ENCODE measurements at places on chromosomes 1 and 21.

DNA sequence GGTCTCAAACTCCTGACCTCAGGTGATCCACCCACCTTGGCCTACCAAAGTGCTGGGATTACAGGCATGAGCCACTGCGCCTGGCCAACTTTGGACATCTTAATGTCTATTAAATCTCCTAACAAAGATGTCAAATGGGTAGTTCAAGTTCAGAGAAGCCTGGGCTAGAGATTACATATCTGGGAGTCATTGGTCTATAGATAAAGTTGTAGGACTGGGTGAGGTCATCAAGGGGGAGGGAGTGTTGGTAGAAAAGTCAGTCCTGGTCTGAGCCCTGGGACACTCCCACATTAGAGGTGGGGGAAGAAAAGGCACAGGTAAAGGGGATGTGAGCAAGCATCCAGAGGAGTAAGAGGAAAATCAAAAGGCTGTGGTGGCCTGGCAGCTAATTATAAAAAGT lies 6.6 kb downstream of the UBIAD1 start:
- no peaks in the 10 kb centered on the region for H3K27me3 ChIP-seq
- peak overlapping the region; percentile 70 for H3K27ac ChIP-seq
- ATAC-seq = peak; percentile 45
- H3K4me1 ChIP-seq = peaks cover 45% of the 10 kb centered on the region

DNA sequence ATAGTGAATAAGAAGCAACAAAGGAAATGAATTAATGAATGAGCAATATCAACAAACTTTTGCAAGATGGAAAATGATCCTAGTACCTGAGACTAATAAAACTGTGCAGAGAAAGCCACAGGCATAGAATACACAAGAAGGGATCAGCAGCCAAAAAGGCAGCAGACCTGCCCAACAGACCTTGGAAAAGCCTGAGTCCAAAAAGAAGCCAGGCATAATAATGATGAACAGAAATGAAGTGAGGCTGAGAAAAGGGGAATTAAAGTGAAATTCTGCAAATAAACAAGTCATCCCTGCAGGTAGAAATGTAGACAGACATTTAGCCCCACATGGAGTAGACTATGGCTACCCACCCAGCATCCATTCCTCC lies 10.3 kb upstream of the PHTF1 start:
- no peaks in the 10 kb centered on the region for H3K27me3 ChIP-seq
- peaks cover 42% of the 10 kb centered on the region for H3K4me1 ChIP-seq
- peak overlapping the region; percentile 1 for H3K27ac ChIP-seq
- peaks cover 93% of the 10 kb centered on the region for H3K36me3 ChIP-seq
- ATAC-seq = no peak

DNA sequence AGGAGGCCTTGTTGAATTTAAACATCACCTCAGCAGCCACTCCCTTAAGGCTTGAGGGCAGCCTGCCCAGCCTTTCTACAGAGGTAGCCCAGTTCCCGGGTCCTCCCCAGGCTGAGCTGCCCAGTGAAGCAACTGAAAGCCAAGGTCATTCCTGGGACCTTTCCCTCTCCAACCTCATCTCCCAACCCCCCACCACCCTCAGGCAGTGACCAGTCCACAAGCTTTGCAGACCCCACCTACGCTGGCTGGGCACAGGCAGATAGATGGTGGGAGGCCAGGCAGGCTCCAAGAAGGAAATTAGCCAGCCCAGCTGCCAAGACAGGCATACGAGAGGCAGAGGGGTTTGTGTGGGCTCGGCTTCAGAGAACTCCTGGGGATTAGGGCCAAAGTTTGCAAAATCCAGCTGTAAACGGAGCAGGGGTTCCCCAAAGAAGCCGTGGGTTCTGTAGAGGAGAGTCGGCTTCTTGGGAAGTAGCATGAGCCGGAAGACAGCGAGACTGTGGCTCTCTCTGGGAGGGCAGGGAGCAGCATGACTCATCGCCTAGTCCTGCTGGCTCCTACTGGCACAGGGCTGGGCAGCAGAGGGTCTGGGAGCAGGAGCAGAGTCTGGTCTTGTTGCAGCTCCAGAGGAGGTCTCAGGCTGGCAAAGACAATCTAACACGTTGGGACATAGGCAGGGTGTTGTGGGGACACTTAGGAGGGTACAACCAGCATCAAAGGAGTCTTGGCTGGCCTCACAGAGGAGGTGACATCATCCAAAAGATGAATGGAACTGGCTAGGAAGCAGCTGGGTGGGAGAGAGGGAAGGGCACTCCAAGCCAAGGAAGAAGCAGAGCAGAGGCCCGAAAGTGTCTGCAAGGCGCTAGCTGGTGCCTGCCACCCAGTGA lies 2.8 kb upstream of the ZC3H12A start:
- no peak for ATAC-seq
- peaks cover 29% of the 10 kb centered on the region for H3K4me1 ChIP-seq
- peaks cover 18% of the 10 kb centered on the region for H3K36me3 ChIP-seq
- peak overlapping the region; percentile 84 for H3K27ac ChIP-seq

GRCh38 chr1:101236516-101237228 lies at the start of gene S1PR1:
Gene S1PR1 (plus strand): TSS chr1:101237019. CDS start chr1:101238985, 1,966 bp downstream.
- peak; percentile 33 for ATAC-seq
- peaks cover 70% of the 10 kb centered on the region for H3K36me3 ChIP-seq
- H3K4me3 ChIP-seq = peak within 1 kb of the TSS; percentile 94

GRCh38 chr1:46820560-46821060 lies 21.8 kb downstream of the CYP4B1 start:
- H3K27ac ChIP-seq = no peak overlapping the region
- no peaks in the 10 kb centered on the region for H3K4me1 ChIP-seq
- H3K4me3 ChIP-seq = no peak overlapping the region
- peaks cover 3% of the 10 kb centered on the region for H3K27me3 ChIP-seq
- no peak for ATAC-seq

GRCh38 chr1:2999571-2999970 lies 21.7 kb upstream of the ACTRT2 start:
- no peaks in the 10 kb centered on the region for H3K4me1 ChIP-seq
- H3K27me3 ChIP-seq = peaks cover 8% of the 10 kb centered on the region
- H3K4me3 ChIP-seq = no peak overlapping the region
- no peak for ATAC-seq
- H3K27ac ChIP-seq = no peak overlapping the region
- H3K36me3 ChIP-seq = no peaks in the 10 kb centered on the region

- H3K4me1 ChIP-seq = peaks cover 8% of the 10 kb centered on the region
- no peak for ATAC-seq
- H3K27ac ChIP-seq = no peak overlapping the region
- H3K36me3 ChIP-seq = peaks cover 70% of the 10 kb centered on the region
Observed at GRCh38 chr1:100147875-100148274, 14.9 kb downstream of the TRMT13 start.

GRCh38 chr1:8571200-8571984 lies 246.0 kb downstream of the RERE start:
- no peaks in the 10 kb centered on the region for H3K36me3 ChIP-seq
- H3K27ac ChIP-seq = no peak overlapping the region
- ATAC-seq = no peak
- H3K4me1 ChIP-seq = no peaks in the 10 kb centered on the region

- peak overlapping the region; percentile 2 for H3K4me3 ChIP-seq
- H3K4me1 ChIP-seq = peaks cover 25% of the 10 kb centered on the region
- H3K27ac ChIP-seq = peak overlapping the region; percentile 26
- peaks cover 96% of the 10 kb centered on the region for H3K36me3 ChIP-seq
- no peaks in the 10 kb centered on the region for H3K27me3 ChIP-seq
Observed at GRCh38 chr1:71074681-71075080, 6.2 kb downstream of the ZRANB2 start.

DNA sequence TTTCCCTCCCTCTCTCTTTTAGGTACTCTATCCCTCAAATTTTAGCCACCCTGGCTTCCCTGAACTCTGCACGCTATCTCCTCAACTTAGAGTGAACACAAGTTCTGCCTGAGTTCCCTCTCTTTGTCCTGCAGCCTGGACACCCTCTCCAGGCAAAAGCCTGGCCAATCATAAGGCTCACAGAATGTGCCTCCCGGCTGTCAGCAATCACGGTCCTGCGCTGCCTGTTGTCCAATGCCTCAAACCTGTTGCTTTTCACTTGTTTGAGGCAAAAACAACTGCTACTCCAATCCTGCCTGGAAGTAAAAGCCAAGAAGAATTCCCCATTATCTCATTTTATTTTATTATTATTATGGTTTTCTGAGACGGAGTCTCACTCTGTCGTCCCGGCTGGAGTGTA lies 66.1 kb downstream of the LGR6 start:
- H3K4me3 ChIP-seq = no peak overlapping the region
- ATAC-seq = no peak
- H3K27ac ChIP-seq = no peak overlapping the region
- no peaks in the 10 kb centered on the region for H3K4me1 ChIP-seq

DNA sequence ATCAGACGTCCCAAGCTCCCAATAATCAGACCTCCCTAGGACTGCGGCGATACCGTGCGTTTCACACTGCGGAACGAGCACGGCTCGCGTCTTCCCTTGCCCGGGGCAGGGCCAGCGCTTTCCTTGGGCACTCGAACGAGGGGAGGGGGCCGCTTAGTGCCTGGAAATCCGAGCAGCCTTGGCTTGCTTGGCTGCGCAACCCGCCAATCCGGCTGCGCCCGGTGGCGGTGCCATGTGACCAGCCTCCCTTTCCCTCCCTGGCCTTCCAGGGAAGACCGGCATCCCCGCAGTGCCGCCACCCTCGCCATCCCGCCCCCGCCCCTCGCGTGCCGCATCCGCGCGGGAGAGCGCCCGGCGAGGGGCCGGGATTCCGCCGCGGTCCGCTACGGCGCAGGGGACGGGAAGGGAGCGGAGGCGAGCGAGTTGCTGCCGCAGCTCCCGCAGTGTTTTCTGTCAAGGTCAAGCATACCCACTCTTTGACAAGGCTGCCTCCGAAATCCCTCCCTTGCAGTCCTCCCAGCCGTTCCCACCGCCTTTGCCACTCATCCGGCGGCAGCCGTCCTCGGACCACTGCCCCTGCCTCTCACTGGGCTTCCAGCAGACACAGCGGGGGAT lies 8.3 kb upstream of the RNF19B start:
- peaks cover 13% of the 10 kb centered on the region for H3K27me3 ChIP-seq
- no peak overlapping the region for H3K27ac ChIP-seq
- no peaks in the 10 kb centered on the region for H3K36me3 ChIP-seq
- H3K4me1 ChIP-seq = peaks cover 17% of the 10 kb centered on the region

DNA sequence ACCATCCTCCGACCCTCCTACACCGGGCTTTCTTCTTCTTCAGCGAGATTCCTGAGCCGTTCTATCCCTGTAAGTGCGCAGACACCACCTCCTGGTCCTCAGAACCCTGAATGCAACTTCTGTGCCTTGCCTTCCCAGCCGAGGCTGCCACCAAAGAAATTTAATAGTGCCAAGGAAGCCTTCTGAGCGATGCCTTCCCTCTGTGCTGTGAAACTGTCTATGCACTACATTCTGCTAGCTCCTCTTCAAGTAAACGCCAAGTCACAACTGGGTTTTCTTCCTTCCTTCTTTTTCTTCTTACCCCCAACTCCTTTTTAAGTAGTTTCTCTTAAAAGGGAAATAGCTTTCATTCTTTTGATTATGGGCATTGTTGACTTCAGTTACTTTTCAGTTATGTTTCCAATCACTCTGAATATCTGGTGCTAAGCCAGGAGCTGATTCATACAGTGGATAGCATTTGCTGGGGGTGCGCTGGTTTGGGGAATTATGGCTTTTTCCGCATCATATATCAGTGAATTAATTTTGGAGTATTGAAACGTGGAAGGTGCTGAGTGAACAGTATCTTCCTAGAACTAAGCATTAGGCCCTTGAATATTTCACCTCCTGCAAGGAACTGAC lies 38.6 kb upstream of the GPR88 start:
- peak overlapping the region; percentile 43 for H3K27ac ChIP-seq
- H3K36me3 ChIP-seq = peaks cover 99% of the 10 kb centered on the region
- H3K4me1 ChIP-seq = peaks cover 11% of the 10 kb centered on the region
- no peak overlapping the region for H3K4me3 ChIP-seq
- no peak for ATAC-seq

DNA sequence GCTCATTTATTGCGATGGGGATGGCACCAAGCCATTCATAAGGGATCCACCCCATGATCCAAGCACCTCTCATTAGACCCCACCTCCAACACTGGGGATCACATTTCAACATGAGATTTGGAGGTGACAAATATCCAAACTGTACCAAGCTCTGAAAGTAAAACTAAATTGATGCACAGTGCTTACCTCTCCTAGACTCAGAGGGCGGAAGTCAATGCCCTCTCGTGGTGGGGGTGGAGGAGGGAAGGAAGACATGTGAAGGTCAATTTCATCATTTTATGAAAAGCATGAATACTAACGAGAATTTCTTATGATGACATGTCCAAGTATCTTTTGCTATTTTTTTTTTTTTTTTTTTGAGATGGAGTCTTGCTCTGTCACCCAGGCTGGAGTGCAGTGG lies 120.0 kb downstream of the PGBD5 start:
- no peaks in the 10 kb centered on the region for H3K36me3 ChIP-seq
- peaks cover 3% of the 10 kb centered on the region for H3K27me3 ChIP-seq
- H3K4me3 ChIP-seq = no peak overlapping the region
- ATAC-seq = peak; percentile 92

GRCh38 chr1:226687426-226687825 lies 51.7 kb downstream of the ITPKB start:
- H3K36me3 ChIP-seq = peaks cover 55% of the 10 kb centered on the region
- H3K4me1 ChIP-seq = peaks cover 82% of the 10 kb centered on the region
- peak overlapping the region; percentile 97 for H3K27ac ChIP-seq
- peak overlapping the region; percentile 78 for H3K4me3 ChIP-seq
- ATAC-seq = peak; percentile 35

DNA sequence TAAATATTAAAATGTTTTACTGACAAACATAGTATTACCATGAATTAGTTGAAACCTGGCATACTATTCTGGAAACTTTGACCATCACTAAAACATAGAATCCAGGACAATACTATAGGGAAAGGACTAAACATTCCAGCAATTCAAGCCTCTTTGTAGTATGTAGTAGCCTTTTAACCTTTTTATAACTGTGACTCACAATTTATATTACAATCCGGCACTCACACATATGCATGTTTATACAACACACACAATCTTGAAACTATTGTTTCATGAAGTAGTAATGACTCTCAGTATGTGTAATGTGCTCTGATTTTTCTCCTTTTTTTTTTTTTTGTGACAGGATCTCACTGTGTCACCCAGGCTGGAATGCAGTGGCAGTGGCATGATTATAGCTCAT lies 64.3 kb downstream of the ANKRD13C start:
- no peak overlapping the region for H3K4me3 ChIP-seq
- no peaks in the 10 kb centered on the region for H3K27me3 ChIP-seq
- H3K27ac ChIP-seq = no peak overlapping the region
- H3K4me1 ChIP-seq = no peaks in the 10 kb centered on the region
- H3K36me3 ChIP-seq = peaks cover 84% of the 10 kb centered on the region
- peak; percentile 77 for ATAC-seq

DNA sequence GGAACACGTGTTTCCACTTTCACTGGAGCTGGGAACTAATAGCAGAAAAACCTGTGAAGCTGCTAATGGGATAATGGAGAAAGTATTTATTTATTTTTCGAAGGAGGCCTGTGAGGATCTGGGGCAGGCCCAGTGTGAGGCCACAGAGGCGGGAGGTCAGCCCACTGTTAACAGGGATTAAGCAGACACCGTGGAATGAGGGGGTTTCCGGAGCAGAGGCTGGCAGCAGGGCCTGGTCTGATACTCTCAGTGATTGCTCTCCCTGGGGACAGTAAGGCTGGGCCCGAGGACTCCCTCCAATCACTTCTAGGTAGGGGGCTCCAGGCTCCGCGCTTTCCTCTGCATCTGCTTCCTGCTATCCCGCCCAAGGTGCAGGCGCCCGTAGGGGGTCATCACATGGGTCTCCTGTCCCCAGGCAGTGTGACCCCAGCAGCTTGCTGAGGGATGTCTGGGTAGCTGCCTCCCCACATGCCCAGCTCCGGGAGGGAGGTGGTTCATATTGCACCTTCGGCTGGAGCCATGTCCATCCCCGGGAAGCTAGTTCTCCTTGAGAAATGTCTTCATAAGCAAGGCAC lies 28.8 kb upstream of the CDCA8 start:
- ATAC-seq = no peak
- H3K36me3 ChIP-seq = no peaks in the 10 kb centered on the region

- ATAC-seq = no peak
- no peak overlapping the region for H3K4me3 ChIP-seq
- H3K27ac ChIP-seq = no peak overlapping the region
- H3K36me3 ChIP-seq = no peaks in the 10 kb centered on the region
- H3K27me3 ChIP-seq = peaks cover 4% of the 10 kb centered on the region
Observed at GRCh38 chr1:7430047-7430608, 341.0 kb upstream of the VAMP3 start.
